ENCODE measurements at places on chromosomes 1 and 21.

DNA sequence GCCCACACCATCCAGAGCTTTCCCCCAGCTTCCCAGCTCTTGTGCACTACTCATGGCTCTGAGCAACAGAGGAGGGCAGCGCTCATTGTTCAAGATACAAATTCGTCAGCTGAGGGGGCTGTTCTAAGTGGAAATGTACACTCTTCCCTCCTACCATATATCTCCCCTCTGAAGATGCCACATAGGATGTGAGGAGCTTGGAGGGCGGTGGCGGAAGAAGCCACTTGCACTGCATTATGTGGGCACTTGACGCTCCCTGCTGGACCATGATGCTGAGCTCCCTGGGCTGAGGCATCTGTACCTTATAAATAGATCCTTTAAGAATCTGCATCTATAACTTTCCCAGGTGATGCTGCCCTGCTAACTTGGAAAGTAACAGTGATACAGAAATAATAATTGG lies 477.6 kb upstream of the DEPDC1 start:
- DNase-seq = no peak

GRCh38 chr1:50593515-50593914 lies 170.3 kb upstream of the DMRTA2 start:
- DNase-seq = no peak

- DNase-seq = peak; percentile 50
Observed at GRCh38 chr1:38018864-38019343, 6.4 kb downstream of the UTP11 start.

DNA sequence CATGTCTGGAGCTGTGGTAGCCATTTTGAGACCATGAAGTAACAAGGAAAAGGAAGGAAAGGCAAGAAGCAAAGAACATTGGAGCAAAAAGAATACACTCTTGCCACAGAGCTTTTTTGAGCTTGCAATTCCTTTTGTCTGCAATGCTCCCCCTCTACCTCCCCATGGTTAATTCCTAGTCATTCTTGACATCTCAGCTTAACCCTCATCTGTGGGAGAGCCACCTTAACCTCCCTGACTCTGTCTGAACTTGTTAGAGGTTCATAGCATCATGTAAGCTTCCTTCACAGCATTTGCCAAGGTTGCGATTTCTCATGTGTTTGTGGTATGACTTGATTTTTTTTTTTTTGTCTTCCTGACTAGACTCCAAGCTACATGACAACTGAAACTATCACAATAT lies 564.1 kb upstream of the PLXNA2 start:
- DNase-seq = no peak

DNA sequence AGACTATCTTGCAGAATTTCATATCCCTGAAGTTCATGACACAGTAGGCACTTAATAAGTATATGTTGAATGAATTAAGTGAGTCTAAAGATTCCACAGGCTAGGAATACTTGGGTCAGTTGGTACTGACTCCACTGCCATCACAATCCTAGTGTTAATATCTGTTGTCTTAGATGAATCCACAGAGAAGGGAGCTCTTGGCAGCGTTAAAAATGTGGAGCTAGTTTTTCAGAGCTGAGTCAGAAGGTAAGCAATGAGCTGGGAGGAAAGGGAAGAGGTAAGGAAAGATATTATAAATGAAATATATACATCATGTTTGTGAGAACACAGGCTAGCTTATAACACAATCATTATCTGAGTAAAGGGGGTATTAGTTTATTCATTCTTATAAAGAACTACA lies 21.8 kb upstream of the GORAB start:
- DNase-seq = no peak

GRCh38 chr21:14303731-14304488 lies 79.0 kb downstream of the HSPA13 start:
- no peak for DNase-seq

DNA sequence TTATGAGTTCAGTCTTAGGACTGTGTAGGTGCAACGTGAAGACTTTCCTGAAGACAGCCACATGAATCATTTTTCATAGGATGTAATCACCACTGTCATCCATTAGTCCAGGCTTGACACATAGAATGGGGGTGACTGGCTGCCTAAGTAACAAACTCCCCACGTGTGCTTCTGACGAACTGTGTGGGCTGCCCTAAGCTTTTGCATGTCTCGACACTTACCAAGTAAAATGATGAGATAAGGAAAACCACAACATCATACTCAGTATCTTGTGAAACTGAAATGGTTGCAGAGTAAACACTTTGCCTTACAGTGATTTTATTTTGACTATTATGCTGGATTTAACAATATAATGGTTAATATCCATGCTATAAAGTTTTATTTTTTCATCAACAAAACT lies 19.5 kb downstream of the ERG start:
- DNase-seq = no peak

GRCh38 chr1:9575486-9575885 lies 13.2 kb upstream of the TMEM201 start:
- DNase-seq = no peak

GRCh38 chr1:40096646-40096976 lies 441 bp downstream of the PPT1 start:
- DNase-seq = no peak

DNA sequence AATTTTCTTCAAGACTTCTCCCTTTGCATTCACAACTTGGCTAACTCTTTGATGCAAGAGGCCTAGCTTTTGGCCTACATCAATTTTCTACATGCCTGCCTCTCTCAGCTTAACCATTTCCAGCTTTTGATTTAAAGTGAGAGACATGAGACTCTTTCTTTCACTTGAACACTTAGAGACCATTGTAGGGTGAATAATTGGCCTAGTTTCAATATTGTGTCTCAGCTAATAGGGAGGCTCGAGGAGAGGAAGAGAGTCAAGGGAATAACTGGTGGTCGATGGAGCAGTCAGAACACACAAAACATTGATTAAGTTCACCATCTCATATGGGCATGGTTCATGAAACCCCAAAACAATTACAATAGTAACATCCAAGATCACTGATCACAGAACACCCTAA lies 225.5 kb downstream of the TPR start:
- DNase-seq = no peak

DNA sequence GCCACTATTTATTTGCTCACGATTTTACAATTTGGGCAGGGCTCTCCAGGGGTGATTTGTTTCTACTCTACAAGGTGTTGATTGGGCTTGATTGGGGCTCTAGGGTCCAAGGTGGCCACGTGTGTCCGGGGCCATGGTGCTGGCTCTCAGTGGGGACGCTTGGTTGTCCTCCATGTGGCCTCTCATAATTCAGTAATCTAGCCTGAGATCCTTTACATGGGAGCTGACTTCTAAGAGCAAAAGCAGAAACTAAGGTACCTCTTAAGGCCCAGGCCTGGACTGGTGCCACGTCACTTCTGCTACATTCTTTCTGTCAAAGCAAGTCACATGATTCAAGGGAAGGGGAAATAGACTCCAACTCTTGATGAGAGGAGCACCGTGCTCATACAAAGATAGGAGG lies 8.1 kb upstream of the PSRC1 start:
- no peak for DNase-seq
